Kidney (tissue), 22 donors: ENCODE measurements at places on chromosomes 7 and 10. TPM values are rescaled to one million over a fixed set of nuclear protein-coding genes. Genes with fewer than 3 reads are reported as not detected.

DNA sequence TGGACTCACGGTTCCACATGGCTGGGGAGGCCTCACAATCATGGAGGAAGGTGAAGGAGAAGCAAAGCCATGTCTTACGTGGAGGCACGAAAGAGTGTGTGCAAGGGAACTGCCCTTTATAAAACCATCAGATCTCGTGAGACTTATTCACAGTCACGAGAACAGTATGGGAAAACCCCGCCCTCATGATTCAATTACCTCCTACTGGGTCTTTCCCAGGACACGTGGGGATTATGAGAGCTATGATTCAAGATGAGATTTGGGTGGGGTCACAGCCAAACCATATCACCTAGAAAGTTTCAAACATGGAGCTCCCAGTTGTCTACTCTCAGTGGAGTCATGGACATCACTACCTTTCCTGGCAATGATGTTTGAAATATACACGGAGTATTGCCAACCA is 49.6 kb downstream of the CYCS start:
- DNase-seq = no peak

DNA sequence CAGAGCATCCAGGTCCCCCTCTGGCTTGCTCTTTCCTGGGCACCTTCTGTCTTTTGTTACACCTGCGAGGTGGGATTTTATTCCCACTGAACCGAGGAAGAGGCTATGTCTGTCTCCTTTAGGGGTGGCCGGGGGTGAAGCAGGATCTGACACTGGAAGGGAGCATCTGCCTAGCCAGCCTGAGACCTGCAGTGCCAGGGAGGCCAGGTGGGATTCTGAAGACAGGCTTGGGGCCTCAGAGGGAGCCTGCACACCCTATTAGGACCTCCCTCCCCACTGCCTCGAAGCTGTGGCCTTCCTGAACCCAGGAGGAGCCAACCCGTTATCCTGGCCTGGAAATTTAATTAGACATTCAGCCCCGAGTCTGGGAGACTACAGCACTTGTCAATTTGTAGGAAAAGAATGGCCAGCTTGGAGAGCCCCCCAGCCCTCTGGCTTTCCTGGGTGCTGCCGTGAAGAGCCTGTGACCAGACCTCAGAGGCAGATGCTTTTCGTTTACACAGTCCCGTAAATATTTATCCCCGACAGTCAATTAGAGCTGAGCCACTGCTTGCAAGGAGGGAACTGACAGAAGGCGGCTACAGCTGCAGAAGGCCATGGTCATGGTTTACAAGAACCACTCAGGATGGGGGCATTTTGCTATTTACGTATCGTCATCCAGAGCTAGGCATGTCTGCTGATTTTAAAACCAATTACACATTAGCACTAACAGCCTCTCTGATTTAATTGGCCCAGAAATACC is 19.7 kb downstream of the CHAT start:
- DNase-seq = peak; percentile 26

DNA sequence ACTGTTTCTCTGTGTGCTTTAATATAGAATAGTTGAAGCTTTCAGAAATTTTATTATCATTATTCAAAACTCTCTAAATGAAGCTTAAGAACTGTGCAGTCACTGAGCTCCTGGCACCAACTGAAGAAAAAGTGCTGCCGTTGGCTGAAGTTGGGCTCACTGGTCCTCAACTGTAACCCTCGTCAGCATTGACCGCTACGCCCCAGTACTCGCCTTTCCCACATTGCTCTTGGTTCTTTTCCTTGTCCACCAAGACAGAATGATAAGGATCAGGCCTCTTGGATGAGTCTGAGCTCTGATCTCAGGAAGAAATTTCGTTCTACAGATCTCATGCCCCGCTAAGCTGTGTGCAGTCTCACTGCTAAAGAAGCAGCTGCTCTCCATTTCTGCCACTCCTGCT is 7.9 kb upstream of the TAF3 start:
- no peak for DNase-seq

GRCh38 chr10:92697663-92698511 is 8.1 kb downstream of the HHEX start:
- DNase-seq = no peak

- no peak for DNase-seq
These were observed 3.9 kb upstream of the CNNM1 start for GRCh38 chr10:99325281-99325680.

- DNase-seq = no peak
These were observed 97.3 kb downstream of the GRB10 start for GRCh38 chr7:50685135-50686065.

DNA sequence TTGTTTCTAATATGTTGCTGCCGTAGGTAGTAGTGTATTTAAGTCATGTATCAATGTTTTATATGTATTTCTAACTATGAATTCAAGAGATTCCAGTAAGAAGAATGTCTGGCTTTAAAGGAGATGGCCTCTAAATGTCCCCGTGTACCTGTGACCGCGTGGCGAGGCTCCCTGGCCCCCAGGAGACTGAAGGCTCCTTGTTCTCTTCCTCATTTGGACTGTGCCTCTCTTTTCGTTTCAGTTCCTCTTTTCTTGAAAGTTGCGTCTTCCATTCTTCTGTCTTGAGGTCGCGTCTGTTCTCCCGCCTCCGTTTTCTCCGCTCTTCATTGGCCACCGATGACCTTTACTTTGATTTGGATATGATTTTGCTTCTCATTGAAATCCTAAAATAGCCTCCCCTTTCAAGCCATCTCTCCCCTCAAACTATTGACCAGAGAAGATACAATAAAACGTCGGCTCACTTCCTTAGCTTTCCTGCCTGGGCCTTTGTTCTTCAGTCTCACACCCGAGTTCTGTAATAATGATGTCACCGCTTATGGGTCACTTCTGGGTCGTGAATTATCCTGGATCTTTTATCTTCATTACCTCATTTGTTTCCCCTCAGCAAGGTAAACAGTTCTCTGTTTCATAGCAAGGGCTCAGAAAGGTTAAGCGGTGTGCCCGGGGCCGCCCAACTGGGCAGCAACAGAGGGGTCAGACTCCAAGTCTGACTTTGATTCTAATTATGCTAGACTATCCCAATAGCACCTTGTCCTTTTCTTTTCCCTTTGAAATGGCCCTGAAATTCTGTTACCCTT is 28.7 kb downstream of the WIPI2 start:
- DNase-seq = no peak

Gene STEAP1
- total RNA-seq = 4.4 TPM

Gene EPO
- not detected for total RNA-seq

- DNase-seq = peak; percentile 36
These were observed 160.3 kb upstream of the KLF14 start for GRCh38 chr7:130894146-130894908.

GRCh38 chr10:123134915-123135414 is 805 bp upstream of the HMX3 start:
- DNase-seq = no peak

Gene AKR1D1
- not detected for total RNA-seq

DNA sequence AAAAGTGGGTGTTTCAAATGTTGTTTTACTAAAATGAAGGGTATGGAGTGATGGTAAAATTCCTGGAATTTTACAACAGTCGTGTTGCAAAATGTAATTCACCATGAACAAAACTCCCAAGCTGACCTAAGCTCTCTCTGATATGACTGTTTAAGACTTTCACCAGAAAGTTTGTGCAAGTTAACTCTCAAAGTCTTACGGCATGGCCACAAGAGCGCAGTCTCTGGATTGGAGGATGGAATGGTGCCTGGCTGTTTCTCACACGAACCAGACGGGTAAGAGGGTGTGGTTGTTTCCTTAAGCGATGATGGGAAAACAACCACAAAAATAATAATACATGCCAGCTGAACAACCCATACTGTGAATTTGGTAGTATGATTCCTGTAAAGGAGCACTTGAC is 662.5 kb downstream of the KCNMA1 start:
- no peak for DNase-seq

Gene UCN3
- total RNA-seq = not detected

GRCh38 chr7:33757563-33758165 is 147.7 kb upstream of the BMPER start:
- no peak for DNase-seq

Gene TSPAN15
- total RNA-seq = 65.4 TPM

Gene AKR1C1
- 61.7 TPM for total RNA-seq

Gene ERVW-1
- not detected for total RNA-seq

DNA sequence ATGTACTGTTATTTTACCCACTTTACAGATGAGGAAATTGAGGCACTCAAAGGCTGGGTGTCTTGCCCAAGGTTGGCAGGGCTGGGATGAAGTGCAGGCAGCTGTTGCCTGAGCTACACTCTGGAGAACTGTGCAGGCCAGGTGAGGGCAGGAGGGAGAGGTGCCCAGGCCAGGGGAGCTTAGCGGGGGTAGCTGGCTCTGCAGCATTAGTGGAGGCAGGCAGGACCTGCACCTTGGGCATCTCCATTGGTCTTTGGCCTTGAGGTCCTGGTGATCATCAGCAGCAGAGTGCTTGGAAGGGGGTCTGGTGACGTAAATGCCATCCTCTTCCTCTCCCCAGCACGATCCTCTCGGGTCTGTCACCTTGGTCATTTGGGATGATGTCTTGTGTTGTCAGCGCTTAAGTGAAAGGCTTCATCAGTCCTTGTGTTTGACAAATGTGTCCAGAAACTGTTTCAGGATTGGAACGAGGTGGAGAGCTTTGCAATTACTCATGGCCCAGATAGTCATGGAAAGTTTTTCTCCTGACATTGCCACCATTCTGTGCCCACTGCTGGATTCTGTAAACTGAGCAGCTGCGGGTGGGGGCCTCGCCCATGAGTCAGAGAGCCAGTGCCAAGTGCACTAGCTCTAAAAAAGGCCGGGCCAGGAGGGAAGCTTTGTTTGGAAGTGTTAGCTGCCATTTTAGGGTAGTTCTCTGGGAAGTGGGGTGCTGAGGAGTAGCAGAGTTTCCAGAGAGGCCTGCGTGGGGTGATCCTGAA is 47.6 kb downstream of the TSPAN15 start:
- DNase-seq = no peak

Gene PPP1R9A
- 25.7 TPM for total RNA-seq

DNA sequence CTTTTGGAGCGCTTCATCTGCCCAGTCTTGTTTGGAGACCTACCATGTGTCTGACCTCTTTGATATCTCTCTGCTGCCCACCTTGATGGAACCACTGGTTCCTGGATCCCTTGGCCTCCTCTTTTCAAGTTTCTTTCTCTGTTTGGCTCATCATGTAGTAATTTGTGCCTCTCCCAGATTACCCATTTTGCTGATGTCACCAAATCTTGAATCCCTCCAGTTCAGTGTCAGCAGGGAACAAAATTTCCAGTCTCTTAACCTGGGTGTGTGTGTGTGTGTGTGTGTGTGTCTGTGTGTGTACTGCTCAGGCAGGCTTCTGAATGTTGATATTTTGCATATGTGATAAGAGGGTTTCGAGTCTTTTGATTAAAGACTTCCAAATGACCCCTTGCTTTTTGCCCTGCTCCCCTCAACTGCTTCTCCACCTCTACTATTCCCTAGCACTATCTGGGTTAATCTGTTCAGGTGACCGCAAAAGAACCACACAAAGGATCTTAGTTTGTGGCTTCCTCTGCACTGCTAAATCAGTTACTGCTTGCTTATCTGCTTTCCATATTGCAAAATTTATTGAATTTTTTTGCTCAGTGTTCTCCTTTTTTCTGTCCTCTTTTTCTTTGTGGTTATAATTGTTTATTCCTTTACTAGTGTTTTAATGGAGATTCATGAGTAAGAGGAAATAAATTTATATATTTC is 25.7 kb downstream of the MYO3A start:
- DNase-seq = no peak

Gene FAM107B
- 105 TPM for total RNA-seq
